CD8-positive, alpha-beta memory T cell (primary cell): ENCODE measurements at places on chromosomes 5 and 9.

GRCh38 chr9:18347386-18348082, 126.4 kb upstream of the ADAMTSL1 start:
- no peak for DNase-seq

GRCh38 chr9:90204128-90204831, 438.3 kb downstream of the DIRAS2 start:
- no peak for DNase-seq

DNA sequence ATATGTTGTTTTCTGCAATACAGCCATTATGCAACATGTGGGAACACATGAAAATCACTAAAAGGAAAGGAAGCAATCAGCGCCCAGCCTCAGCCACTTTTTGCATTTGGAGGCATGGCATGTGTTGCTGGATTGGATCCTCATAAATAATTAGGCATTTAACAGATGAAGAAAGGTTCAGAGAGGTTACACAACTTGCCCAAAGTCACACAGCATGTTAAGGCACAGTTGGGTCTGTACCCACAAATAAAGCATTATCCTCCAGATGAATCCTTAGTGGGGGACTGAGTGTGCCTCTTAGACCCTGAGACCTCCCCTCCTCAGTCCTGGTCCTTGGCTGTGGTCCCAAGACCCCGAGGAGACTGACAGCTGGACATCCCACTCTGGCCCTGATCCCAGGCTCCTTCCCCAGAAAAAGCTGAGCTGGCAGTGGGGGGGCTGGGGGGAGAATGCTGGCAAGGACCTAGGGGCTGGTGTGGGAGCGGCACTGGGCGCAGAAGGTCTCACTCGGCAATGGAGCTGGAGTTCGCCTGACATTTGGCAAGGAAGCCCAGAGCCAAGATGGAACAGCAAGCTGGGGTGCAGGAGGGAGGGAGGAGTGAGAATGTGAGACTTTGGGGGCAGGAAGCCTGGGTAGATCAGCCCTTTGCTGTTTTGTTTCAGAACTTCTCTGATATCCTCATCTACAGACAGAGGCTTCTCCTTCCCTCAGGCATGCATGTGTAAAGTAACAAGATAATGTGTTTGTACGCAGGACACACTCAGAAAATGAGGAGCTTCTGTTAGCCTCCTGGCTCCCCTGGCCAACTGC, 6.9 kb upstream of the AKNA start:
- no peak for DNase-seq

DNA sequence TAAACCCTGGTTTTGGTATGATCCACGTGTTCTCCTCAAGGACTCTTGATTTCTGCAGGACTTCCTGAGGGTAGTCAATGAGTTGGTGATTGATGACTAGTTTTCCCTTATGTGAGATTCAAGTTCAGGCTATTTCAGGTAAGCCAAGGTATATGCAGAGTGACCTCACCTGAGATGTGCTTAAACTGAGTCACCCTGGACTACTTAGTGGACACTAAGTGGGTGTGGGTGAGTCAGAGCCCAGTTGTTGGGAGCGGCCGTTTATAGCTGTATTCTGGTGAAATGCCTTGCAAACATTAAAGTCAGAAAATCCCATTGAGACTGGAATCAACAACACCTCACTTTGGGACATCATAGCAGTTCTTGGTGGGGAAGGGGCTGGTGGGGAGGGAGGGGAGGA, 62.9 kb downstream of the SLC28A3 start:
- no peak for DNase-seq

- no peak for DNase-seq
Measured at GRCh38 chr5:173928871-173929574, 40.9 kb downstream of the CPEB4 start.

GRCh38 chr5:180474569-180474968, 19.6 kb upstream of the CNOT6 start:
- no peak for DNase-seq

- DNase-seq, result no peak
Measured at GRCh38 chr5:39371367-39371635, 7.0 kb upstream of the C9 start.

- DNase-seq, result no peak
Measured at GRCh38 chr5:113142186-113142585, 165.6 kb downstream of the DCP2 start.

GRCh38 chr5:91061946-91062562, 321.1 kb downstream of the ARRDC3 start:
- DNase-seq, result no peak
